ENCODE measurements at places on chromosomes 11 and 22. TPM values are rescaled to one million over a fixed set of nuclear protein-coding genes. Genes with fewer than 3 reads are reported as not detected.

DNA sequence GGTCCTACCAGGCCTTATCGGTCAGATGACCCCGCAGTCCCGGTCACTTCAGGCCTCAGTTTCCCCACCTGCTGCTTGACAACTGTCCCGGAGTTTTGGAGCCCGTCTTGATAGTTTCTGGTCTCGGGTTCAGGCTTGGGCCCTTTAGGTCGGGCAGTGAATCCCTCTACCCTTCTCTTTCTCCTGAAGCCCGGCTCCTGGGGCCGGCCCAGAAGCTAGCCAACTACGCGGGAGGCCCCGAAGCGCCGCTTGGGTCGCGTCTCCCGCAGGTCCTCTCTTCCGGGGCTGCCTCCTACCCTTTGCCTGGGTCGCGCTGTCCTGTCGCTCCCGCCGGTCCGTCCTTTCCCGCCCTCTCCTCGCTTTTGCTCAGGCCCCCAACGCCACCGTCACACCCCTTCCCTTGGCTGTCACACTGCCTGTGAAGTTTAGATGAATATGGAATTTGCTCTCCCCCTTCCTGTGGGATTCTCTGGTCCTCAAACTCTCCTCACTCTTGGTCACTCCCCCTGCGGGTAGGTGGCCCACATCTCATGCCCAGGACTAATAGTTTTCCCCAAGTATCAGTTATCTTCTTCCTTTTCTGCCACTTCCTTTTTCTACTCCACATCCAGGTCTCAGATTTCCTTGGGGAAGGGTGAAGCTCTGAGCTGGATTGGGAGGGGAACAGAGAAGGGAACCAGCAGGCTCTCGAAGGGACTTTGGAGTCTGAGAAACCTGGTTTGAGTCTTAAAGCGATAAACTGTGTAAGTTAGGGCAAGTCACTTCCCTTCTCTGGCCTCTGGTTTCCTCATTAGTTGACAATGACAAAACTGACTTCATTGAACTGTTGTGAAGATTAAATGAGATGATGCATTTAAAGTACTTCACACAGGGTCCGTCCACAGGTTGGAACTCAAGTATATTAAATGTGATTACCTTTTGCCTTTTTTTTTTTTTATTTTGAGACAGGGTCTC is 790 bp downstream of the RAB1B start:
- peaks cover 36% of the 10 kb centered on the region for H3K36me3 ChIP-seq
- no peaks in the 10 kb centered on the region for H3K27me3 ChIP-seq
- H3K4me1 ChIP-seq, result peaks cover 12% of the 10 kb centered on the region

GRCh38 chr22:23037429-23038333 is 32.6 kb upstream of the GNAZ start:
- peaks cover 37% of the 10 kb centered on the region for H3K27me3 ChIP-seq
- H3K36me3 ChIP-seq, result no peaks in the 10 kb centered on the region
- H3K4me3 ChIP-seq, result no peak overlapping the region
- no peak for DNase-seq

- no peak overlapping the region for H3K4me3 ChIP-seq
- 0 out of 2 replicates have a peak, but pooled peaks cover 4% of the 10 kb centered on the region for H3K4me1 ChIP-seq
- DNase-seq, result no peak
- H3K36me3 ChIP-seq, result no peaks in the 10 kb centered on the region
- H3K27ac ChIP-seq, result no peak overlapping the region
Measured at GRCh38 chr11:45169310-45170072, 23.1 kb downstream of the PRDM11 start.

DNA sequence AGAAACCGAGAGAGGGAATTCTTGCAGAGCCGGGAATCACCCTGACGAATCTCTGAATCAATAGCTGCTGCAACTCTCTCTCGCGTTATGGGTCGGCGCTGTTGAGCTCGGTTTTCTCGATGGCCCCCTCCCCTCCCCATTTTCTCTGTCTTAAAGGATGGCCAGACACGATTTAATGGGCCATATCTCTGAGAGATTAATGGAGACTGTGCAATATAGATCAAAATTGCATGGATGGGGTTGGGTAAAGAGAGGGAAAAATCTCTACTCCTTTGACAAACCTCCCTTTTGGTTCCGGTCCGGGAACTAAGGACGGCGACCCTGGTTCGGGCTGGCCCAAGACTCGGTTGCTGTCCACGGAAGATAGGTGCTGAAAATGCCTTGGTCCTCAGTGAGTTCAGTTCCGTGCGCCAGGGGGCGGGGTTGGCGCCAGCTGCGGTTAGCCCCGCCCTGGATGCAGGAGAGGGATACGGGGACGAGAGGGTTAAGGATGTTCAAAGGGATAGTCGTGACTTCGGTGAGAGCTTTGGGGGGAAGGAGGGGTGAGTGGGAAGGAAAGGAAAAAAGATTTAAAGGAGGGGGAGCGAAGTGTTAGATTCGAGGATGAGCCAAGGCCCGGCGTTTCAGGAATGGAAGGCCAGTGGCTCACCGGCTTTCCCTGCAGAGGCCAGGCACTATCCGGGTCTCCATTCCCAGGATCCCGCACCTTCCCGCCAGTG is 103.6 kb upstream of the HSD17B12 start:
- H3K4me3 ChIP-seq, result peak overlapping the region; percentile 72
- peaks cover 43% of the 10 kb centered on the region for H3K4me1 ChIP-seq
- H3K36me3 ChIP-seq, result no peaks in the 10 kb centered on the region
- DNase-seq, result peak; percentile 92

- H3K27ac ChIP-seq, result no peak overlapping the region
- H3K4me3 ChIP-seq, result no peak overlapping the region
- H3K36me3 ChIP-seq, result no peaks in the 10 kb centered on the region
- DNase-seq, result no peak
- H3K27me3 ChIP-seq, result peaks cover 2% of the 10 kb centered on the region
- 0 out of 2 replicates have a peak, but pooled peaks cover 7% of the 10 kb centered on the region for H3K4me1 ChIP-seq
Measured at GRCh38 chr11:12961615-12962014, 47.5 kb upstream of the RASSF10 start.

- H3K27ac ChIP-seq, result no peak overlapping the region
- no peak overlapping the region for H3K4me3 ChIP-seq
- no peaks in the 10 kb centered on the region for H3K27me3 ChIP-seq
- no peaks in the 10 kb centered on the region for H3K36me3 ChIP-seq
- no peak for DNase-seq
- H3K4me1 ChIP-seq, result peaks cover 10% of the 10 kb centered on the region
Measured at GRCh38 chr11:41861838-41862237, 402.4 kb upstream of the LRRC4C start.

DNA sequence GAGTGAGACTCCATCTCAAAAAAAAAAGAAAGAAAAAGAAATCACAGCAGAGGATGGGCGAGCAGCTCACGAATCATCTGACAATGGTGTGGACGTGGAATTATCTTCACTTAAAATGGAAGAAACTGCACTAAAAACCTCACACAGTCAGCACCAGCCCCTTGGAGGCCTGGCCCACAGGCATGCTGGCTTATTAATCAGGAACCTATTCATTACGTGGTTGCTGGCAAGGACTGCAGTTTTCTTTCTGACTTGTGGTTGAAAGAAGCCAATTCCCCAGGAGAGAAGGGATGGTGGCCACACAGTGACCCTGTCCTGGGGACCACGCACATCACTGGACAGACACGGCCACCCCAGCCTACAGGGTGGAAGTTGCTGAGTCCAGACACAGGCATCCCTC is 401.1 kb downstream of the CTTN start:
- DNase-seq, result no peak
- peaks cover 53% of the 10 kb centered on the region for H3K36me3 ChIP-seq
- H3K27ac ChIP-seq, result no peak overlapping the region
- H3K4me1 ChIP-seq, result peaks cover 6% of the 10 kb centered on the region
- H3K4me3 ChIP-seq, result no peak overlapping the region

- H3K36me3 ChIP-seq, result no peaks in the 10 kb centered on the region
- H3K4me3 ChIP-seq, result no peak overlapping the region
- no peak overlapping the region for H3K27ac ChIP-seq
- DNase-seq, result no peak
- no peaks in the 10 kb centered on the region for H3K27me3 ChIP-seq
- H3K4me1 ChIP-seq, result 0 out of 2 replicates have a peak, but pooled peaks cover 3% of the 10 kb centered on the region
Measured at GRCh38 chr22:49205483-49205800, 622.2 kb downstream of the BRD1 start.

- peak overlapping the region; percentile 84 for H3K27ac ChIP-seq
- no peak for DNase-seq
- H3K4me3 ChIP-seq, result peak overlapping the region; percentile 83
- H3K4me1 ChIP-seq, result peaks cover 14% of the 10 kb centered on the region
- peaks cover 20% of the 10 kb centered on the region for H3K27me3 ChIP-seq
Measured at GRCh38 chr22:21641417-21641788, 699 bp upstream of the SDF2L1 start.

DNA sequence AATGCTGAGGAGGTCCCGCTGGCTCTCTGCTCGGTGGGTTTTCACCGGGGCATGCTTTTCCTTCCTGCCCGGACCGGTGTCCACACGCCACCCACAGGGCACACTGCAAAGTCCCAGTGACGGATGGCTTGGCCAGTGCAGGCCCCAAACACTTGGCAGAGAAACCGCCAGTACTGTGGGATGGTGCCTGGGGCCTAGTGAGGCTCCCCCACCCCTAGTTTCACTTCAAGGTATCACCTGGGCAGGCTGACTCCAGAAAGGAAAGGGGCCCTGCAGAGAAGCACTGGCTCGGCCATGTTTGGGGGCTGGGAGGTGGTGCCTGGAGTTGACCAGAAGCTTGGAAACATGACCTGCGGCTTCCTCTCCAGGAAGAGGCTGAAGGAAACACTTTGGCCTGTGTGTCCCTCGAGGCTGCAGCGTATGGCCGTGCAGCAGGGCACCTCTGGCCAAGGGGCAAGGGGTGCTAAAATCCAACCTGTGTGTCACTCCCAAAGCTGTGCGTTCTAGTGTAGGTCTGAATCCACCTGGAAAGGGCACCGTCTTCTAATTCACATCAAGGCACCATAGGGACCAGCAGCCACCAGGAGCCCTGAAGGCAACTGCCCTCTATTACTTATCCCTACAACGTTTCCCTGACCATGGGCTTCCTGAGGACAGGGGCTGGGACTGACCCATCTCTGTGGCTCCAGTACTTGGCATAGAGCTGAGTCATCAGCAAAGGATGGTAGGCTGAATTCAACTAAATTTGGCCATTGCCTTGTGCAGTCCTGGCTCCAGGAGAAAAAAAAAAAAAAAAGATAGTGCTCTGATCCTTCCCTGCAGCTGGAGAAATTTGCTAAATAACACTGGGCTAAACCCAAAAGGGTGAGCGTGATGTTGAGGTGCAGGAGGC is 22.6 kb downstream of the TPBGL start:
- H3K4me1 ChIP-seq, result peaks cover 20% of the 10 kb centered on the region
- H3K4me3 ChIP-seq, result no peak overlapping the region
- H3K27me3 ChIP-seq, result peaks cover 25% of the 10 kb centered on the region
- no peak for DNase-seq

GRCh38 chr11:125373426-125374391 is 122.4 kb downstream of the FEZ1 start:
- H3K4me3 ChIP-seq, result no peak overlapping the region
- H3K4me1 ChIP-seq, result peaks cover 60% of the 10 kb centered on the region
- DNase-seq, result no peak
- peaks cover 5% of the 10 kb centered on the region for H3K27me3 ChIP-seq

- no peaks in the 10 kb centered on the region for H3K27me3 ChIP-seq
- DNase-seq, result no peak
- no peaks in the 10 kb centered on the region for H3K36me3 ChIP-seq
- H3K4me3 ChIP-seq, result no peak overlapping the region
- H3K4me1 ChIP-seq, result peaks cover 3% of the 10 kb centered on the region
Measured at GRCh38 chr11:86627776-86628455, 44.5 kb downstream of the ME3 start.

GRCh38 chr22:30998329-30998728 is 29.3 kb downstream of the TUG1 start:
- H3K4me3 ChIP-seq, result no peak overlapping the region
- no peak overlapping the region for H3K27ac ChIP-seq
- peaks cover 4% of the 10 kb centered on the region for H3K4me1 ChIP-seq
- DNase-seq, result no peak

GRCh38 chr11:518463-519202 is 11.6 kb upstream of the RNH1 start:
- peak overlapping the region; percentile 60 for H3K4me3 ChIP-seq
- peak; percentile 82 for DNase-seq
- H3K36me3 ChIP-seq, result peaks cover 32% of the 10 kb centered on the region
- 0 out of 2 replicates have a peak overlapping the region, but pooled peaks have one; percentile 70 for H3K27ac ChIP-seq
- H3K4me1 ChIP-seq, result no peaks in the 10 kb centered on the region

DNA sequence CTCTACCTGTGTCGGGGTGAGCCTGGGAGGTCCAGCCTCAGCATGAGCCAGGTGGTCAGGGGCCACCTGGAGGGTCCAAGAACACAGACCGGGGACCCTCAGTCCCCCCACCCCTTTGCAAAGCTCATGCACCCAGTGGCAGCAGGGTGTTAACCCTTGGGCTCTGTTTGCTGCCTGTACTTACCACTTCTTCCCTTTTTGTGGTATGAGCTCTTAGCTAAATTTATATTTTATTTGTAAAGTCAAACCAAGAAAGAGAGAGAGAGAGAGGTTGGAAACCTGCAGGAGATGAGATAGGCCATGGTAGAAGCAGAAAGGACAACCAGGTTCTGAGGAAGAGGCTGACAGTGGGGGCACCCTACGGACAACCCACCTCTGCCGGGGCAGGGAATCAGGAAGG is 29.9 kb downstream of the IL10RA start:
- no peak for DNase-seq
- H3K4me1 ChIP-seq, result no peaks in the 10 kb centered on the region
- no peak overlapping the region for H3K4me3 ChIP-seq
- no peak overlapping the region for H3K27ac ChIP-seq

DNA sequence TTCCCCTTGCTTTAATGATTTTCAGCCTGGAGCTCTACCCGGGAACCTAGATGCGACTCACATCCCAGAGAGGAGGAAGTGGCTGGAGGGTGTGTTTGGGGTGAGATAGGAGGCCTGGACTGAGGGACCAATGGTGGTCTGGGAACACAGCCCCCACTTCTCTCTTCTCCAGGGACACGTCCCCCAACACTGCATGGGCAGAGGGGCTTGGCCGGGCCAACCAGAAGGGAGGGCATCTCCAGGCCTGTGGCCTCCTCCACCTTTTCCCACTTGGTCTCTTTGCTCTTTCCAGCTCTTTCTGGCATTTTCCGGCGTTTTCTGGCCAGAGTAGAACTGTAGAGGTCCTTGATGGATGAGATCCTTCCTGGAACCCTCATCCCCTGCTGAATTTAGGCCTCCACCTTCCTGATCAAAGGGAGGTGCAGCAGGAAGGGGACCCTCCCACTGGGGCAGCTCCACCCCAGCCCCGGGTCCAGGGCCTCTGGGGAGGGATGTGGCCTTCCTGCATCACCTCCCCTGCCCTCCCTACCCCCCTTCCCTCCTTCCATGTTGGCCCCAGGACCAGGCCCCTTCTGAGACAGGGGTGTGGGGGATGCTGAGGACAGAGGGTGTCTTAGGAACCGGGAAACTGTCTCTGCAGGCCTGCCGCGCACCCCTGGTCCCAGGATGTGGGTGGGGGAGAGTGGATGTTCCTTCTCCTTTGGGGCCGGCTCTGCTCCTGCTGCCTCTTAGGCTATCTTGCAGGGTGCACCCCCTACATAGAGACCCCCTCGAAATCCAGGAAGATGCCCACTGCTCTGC is 24.4 kb downstream of the MRGPRG start:
- DNase-seq, result no peak
- H3K4me1 ChIP-seq, result peaks cover 25% of the 10 kb centered on the region
- H3K27ac ChIP-seq, result no peak overlapping the region

The PGA5 gene
- total RNA-seq, result 0.30 TPM

The FAM111B gene
- total RNA-seq, result 25.5 TPM

The ENTHD1 gene
- not detected for total RNA-seq

The OR5P2 gene
- total RNA-seq, result not detected

The GRAP2 gene
- 0.64 TPM for total RNA-seq

The PRRG4 gene
- total RNA-seq, result 1.1 TPM

The SLC6A5 gene
- not detected for total RNA-seq

The OR5B21 gene
- not detected for total RNA-seq

The DNAJB7 gene
- total RNA-seq, result not detected
